Fibroblast of villous mesenchyme (primary cell): ENCODE measurements at places on chromosomes 3 and 15. TPM values are rescaled to one million over a fixed set of nuclear protein-coding genes. Genes with fewer than 3 reads are reported as not detected.
A peak's percentile ranks its signal among the peaks of the same experiment; 100 is the strongest.

DNA sequence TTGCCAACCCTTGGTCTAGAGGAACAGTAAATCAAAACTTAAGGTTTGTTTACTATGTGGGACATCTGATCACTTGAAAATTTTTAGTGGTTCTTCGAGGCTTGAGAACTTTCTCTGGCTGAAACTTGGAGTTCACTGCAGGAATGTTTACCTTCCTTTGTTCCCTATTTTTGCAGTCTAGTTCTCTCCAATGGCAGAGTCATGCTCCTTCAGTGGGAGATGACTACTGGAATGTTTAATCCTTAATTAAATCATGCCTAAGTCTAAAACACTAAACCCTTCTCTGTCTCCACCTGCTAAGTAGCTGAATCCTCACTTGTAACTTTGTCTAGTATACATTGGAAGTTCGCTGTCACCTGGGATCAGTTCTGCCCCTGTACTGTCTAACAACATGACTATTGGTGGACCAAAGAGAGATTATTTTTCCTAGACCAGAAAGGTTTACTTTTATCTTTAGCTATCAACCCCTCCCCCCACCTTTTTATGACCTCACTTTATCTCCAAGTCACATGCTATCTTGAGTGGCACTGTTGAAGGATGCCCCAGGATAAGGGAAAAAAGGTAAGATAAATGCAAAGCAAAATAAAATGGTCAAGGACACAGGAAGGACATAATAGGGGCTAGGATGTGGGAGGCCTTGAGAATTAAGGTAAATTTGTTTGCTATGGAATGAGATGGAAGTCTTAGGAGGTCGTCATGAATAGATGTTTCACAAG lies 1.2 kb upstream of the ZNF609 start:
- no peak for DNase-seq

DNA sequence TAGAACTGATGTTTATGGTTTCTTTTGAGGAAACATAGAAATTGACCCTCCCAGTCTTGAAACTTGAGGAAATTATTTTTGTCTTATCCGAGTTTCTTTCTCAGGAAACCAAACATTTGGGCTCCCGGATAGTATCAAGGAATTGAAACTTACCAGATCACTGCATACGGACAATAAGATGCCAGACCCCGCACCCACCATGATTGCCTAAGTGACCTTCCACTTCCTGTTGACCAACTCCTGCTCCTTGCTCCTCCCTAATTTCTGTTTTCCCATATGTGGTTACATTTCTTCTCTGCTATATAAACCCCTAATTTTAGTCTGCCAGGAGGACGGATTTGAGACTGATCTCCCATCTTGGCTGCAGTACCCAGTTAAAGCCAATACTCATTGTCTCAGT lies 118.4 kb upstream of the TPRG1 start:
- DNase-seq = no peak

- peak; percentile 6 for DNase-seq
These were observed 25.2 kb downstream of the CD200 start for GRCh38 chr3:112357930-112358780.

ZIC1 gene
- total RNA-seq = not detected in 2 replicates

- DNase-seq = peak; percentile 3
These were observed 62.7 kb upstream of the BNIP2 start for GRCh38 chr15:59751552-59752413.

DNA sequence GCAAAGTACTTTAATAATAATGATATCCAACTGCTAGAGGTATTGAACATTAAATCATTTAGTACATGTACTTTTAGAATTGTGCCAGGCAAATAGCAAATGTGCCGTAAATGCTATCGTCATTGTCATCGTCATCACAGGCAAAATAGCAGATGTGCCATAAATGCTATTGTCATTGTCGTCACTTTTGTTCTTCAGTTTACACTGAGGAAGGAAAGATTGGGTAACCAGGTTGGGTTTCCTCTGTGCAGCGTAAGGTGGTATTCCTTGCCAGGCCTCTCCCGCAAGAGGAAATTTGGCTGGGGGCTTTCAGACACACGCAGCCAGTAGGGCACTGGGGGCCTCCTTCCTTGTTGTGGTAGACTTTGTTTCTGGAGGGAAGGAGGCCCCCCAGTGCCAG lies 26.4 kb downstream of the ABHD17C start:
- DNase-seq = no peak

GRCh38 chr3:123344175-123344906 lies 104.5 kb downstream of the ADCY5 start:
- peak; percentile 17 for DNase-seq

GRCh38 chr3:71107926-71108325 lies 475.6 kb downstream of the FOXP1 start:
- DNase-seq = no peak

ANKRD34C gene
- under 0.01 TPM in 1 of 2 replicates, not detected in the other for total RNA-seq
